ENCODE measurements at places on chromosomes 16 and 17.

DNA sequence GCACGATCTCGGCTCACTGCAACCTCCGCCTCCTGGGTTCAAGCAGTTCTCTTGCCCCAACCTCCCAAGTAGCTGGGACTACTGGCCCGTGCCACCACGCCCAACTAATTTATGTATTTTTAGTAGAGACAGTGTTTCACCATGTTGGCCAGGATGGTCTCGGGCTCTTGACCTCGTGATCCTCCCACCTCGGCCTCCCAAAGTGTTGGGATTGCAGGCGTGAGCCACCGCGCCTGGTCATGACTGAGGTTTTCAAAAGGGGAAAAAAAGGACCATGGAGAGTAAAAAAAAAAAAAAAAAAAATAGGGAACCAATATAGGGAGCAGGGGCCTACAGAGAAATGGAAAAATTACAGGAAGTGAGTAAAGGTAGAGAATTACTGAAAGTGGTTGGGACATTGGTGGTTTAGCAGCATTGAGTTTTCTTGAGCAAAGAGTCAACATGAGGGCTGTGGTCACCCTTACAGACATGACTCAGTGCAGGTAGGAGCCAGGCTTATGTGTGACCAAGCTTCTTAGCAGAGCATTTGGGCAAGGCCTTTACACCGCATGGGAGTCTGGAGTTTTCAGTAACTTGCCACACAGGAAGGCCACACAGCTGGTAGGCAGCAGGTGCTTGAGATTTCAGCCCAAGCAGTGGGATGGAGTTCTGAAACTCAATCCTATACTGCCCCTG lies 447.3 kb downstream of the HS3ST3B1 start:
- no peak for DNase-seq

DNA sequence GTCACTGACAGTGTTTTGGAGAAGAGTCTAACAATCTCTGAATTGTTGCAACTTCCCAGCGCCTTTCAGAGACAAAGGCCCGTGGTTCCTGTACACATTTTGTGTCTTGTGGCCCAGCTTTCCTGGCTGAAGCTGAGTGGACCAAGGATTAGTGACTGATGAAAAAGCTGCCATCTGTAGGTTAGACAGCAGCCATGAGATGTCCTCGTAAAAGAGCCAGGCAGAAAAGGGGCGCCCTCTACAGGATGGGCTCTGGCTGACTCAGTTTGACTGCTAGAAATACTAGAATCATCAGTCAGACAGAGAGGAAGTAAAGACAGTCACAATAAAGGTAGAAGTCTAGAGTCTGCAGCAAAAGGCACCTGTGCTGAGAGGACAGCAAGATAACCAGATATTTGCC lies 26.5 kb upstream of the NF1 start:
- no peak for DNase-seq

GRCh38 chr17:40319651-40320540 lies 10.9 kb downstream of the RARA start:
- no peak for DNase-seq

GRCh38 chr17:39921323-39921722 lies 2.9 kb upstream of the GSDMB start:
- DNase-seq, result no peak
